ENCODE measurements at places on chromosomes 12 and 14. TPM values are rescaled to one million over a fixed set of nuclear protein-coding genes. Genes with fewer than 3 reads are reported as not detected.

The GNG2 gene
- total RNA-seq, result 18.6 TPM

The SLCO1C1 gene
- total RNA-seq, result not detected

The ACSM4 gene
- total RNA-seq, result not detected

The GZMH gene
- total RNA-seq, result not detected

The CLEC2A gene
- total RNA-seq, result not detected

The SLC25A21 gene
- 0.82 TPM for total RNA-seq

The PRH1 gene
- total RNA-seq, result 15.7 TPM

The RNU4-1 gene
- under 0.01 TPM for total RNA-seq

The OTX2 gene
- total RNA-seq, result not detected

The KRR1 gene
- 83.0 TPM for total RNA-seq

The ADSS1 gene
- 2.9 TPM for total RNA-seq

The HRK gene
- total RNA-seq, result 0.66 TPM

The NID2 gene
- 1.1 TPM for total RNA-seq

The FOXN4 gene
- not detected for total RNA-seq

The RNF212B gene
- total RNA-seq, result not detected
